ENCODE measurements at places on chromosomes 6 and 20.

GRCh38 chr6:36546308-36546919, 865 bp downstream of the STK38 start:
- DNase-seq = no peak

DNA sequence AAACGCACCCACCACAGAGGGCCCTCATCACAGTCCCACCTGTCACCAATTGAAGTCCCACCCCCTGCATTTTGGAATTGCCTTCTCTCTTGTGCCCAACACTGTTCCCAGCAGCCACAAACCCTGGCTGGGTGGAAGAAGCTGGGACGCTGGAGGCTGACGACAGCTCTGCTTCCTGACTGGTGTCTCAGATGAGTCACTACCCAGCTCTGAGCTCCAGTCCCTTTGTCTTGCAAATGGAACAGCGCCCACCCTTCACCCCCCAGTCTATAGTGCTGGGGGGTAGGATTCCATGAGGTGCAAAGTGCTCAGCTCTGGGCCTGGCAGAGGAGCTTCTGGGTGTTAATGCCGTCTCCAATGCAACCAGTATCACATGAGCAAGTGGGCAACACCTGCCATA, 85.3 kb downstream of the DLGAP4 start:
- peak; percentile 75 for DNase-seq

DNA sequence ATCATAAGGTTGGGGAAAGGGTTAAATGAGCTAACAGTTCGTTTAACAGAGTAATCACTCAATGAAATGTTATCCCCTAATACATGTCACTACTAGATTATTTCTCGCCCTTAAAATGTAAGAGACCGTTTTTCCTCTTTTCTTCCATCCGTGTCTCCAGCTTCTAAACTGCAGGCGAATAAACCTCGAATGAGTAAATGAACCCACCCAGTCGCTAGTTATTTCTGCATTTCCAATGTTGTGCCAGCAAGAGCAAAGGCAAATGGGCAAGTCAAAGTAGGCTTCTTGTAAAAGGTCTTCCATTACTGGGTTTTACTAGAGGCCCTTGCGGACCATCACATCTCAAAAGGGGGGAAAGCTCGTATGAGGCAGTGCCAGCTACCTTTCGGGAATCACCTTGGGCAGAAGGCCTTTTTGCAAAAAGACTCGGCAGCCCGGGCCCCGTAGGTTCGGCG, 400 bp upstream of the SMAP1 start:
- DNase-seq = no peak

DNA sequence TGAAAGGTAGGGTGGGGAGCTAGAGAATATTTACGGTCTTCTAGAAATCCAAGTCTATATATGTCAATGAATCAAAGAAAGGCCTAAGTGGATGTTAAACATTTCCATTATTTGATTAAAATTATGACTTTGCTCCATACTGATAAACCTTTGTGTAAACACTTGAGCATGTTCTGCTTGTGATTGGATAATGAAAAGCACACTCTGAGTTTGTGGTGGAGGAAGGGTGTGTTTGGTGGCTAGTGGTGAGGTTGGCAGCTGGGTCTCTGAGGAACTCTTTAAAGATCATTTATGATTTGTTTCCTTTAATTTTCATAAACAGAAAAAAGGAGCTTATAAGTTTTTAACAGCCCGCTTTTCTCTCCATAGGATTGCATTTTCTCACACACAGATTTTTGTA, 84.7 kb downstream of the RFPL4B start:
- DNase-seq = no peak

GRCh38 chr20:32647606-32648005, 26.1 kb downstream of the C20orf203 start:
- no peak for DNase-seq

DNA sequence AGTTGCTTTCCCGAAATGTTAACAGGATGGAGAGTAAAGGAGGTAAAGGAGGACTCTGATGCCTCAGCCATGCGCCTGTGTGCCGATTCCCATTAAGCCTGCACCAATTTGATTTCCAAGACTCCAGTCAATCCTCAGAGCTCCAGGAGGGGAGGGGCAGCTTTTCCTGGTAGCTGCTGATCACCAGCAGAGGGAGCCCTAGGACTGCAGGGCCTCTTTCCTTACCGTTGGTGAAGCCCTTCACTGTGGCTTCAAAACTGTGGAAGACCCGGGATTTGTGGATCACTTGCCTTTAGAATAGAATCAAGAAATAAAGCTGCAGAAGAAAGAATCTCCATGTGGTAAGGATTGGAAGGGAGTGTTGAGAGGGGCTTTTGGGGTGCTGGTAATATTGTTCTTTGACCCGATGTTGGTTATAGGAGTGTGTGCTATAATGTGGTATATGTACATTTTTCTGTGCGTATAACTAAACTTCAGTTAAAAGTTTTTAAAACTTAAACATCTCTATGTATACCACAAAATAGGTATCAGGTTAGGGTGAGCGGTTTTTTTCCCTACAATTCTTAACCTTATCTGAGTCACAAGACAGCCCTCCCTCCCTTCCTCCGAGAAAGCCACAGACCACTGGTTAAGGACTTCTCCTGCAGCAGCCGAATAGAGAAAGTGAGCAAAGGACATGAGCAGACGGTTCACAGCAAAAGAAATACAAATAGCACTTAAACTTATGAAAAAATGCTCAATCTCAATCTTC, 6.9 kb upstream of the OSER1 start:
- DNase-seq = peak; percentile 22

DNA sequence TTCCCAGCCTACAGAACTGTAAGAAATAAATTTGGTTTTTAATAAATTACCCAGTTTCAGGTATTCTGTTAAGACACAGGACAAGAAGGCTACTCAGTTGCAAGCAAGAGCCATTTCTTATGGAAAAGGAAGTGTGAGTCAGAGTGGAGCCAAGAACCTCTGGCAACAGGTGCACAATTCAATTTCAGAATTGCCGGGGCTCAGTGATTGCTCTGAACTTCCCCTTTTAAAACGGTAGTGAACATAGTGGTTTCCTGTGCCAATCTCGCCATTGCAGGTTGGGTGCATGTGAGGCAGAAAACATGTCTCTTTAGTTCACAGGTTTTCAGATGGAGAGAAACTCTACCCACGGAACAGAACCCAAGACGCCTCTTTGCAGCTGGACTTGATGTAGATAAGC, 16.4 kb downstream of the PIGT start:
- no peak for DNase-seq

DNA sequence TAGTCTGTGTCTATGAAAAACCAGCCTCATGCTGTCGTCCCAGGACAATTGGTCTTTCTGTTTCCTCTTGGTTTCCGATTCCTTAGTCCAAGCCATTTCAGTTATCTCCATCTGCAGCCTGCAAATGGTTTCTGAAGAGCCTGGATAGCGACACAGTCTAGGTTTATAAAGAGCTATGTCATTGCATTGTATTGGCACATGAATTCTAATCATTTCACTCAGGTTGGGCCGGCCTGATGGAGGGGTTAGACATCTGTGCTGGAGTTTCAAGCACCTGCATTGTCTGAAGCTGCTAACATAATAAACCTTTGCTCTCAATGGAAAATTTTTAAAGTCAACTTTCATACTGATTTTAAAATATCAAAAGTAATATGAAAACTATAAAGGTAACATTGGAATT, 232.6 kb upstream of the MAP3K7 start:
- no peak for DNase-seq

GRCh38 chr20:57498425-57499400, 26.2 kb downstream of the CTCFL start:
- no peak for DNase-seq

DNA sequence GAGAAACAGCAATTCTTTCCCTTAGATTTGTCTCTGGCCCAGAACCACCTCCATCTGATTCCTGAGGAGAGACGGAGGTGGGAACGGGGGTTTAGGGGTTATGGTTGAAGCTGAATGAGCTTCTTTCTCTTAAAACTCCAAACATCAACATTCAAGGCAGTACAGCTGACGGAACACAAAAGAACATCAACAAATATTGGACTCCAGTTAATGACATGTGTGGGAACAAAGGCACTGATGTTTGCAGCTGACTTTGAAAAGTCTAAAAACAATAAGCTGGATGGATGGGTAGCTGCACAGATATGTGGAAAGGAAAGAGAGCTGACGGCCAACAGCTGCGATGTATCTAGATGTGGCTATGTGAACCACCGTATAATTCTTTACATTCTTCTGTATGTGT, 256.5 kb downstream of the SOD2 start:
- no peak for DNase-seq

- DNase-seq = no peak
Measured at GRCh38 chr6:73854998-73855718, 159.2 kb downstream of the CD109 start.

- no peak for DNase-seq
Measured at GRCh38 chr20:37452236-37452635, 68.8 kb upstream of the NNAT start.

- DNase-seq = no peak
Measured at GRCh38 chr6:105898286-105898685, 187.8 kb upstream of the PRDM1 start.

- DNase-seq = no peak
Measured at GRCh38 chr6:157929076-157929475, 52.6 kb upstream of the SYNJ2 start.

DNA sequence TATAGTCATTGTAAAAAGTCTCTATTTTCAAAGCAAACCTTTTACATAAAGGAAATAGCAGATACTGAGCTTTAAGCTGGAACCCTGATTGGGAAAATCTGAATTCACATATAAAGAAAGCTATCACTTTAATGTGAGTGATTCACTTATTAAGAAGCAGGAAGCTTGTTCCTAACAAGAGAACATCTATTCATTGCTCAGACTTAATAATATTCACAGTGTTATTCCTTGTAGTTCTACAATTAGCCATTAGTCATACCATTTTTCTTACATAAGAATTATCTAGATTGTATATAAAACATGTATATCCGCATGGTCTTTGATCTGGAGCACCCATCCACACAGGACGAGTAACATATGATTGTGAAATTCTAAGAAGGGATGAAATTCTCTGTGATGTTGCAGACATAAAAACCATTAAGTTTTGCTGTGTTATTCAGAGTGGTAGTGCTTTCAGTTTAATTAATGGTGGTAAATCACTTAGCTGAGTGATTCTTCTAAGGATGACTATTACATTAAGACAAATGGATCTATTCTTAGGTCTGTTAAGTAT, 71.1 kb upstream of the FOXQ1 start:
- no peak for DNase-seq

GRCh38 chr6:33632558-33633039, 11.5 kb downstream of the ITPR3 start:
- DNase-seq = no peak

Data from caudate nucleus (tissue), 63 donors.